Myocyte (in vitro differentiated cells): ENCODE measurements at places on chromosomes 16 and 17.

- DNase-seq: no peak
Observed at GRCh38 chr16:51621610-51622009, 470.5 kb upstream of the SALL1 start.

- no peak for DNase-seq
Observed at GRCh38 chr16:51845586-51846305, 694.7 kb upstream of the SALL1 start.

- DNase-seq: no peak
Observed at GRCh38 chr16:3283543-3284447, 504 bp downstream of the ZNF263 start.

- no peak for DNase-seq
Observed at GRCh38 chr16:14223632-14224031, 152.5 kb downstream of the MRTFB start.

GRCh38 chr16:31504159-31504558 lies 4.0 kb downstream of the RUSF1 start:
- no peak for DNase-seq

- peak; percentile 22 for DNase-seq
Observed at GRCh38 chr16:22267764-22268163, 29.4 kb upstream of the POLR3E start.
